Activated CD8-positive, alpha-beta memory T cell treated with anti-CD3 and anti-CD28 coated beads, Interleukin-2, amount 10 ng/mL, durations not matched to agents 7 days and 5 days (primary cell): ENCODE measurements at places on chromosomes 2 and 18. TPM values are rescaled to one million over a fixed set of nuclear protein-coding genes. Genes with fewer than 3 reads are reported as not detected.
A peak's percentile ranks its signal among the peaks of the same experiment; 100 is the strongest.

DYNAP gene
- not detected for total RNA-seq

KLHL41 gene
- total RNA-seq: not detected

TTC27 gene
- 17.0 TPM for total RNA-seq

SEC11C gene
- total RNA-seq: 57.9 TPM

FOXD4L1 gene
- total RNA-seq: 0.23 TPM

ALPP gene
- total RNA-seq: not detected

USP34 gene
- total RNA-seq: 93.7 TPM

GALNT14 gene
- total RNA-seq: 0.42 TPM

DNA sequence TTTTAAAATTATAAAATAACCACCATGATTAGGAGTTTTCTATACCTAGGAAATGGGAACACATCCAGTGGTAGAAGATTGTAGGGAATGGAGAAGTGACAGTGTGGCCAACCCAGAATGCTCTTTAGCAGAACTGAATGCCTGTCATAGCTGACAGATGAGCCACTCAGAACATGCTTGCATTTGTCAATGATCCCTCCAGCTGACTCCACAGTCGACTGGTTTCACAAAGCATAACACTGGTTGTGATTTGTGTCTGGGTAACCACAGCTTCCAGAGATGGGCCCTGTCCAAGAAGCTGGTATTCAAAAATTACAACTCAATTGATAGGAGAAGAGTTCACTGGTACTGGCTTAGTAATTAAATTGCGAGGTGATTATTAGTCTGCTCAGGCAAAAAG lies 9.0 kb upstream of the CTIF start:
- H3K36me3 ChIP-seq: no peaks in the 10 kb centered on the region
- no peak for DNase-seq

- peaks cover 9% of the 10 kb centered on the region for H3K27me3 ChIP-seq
- H3K36me3 ChIP-seq: no peaks in the 10 kb centered on the region
- H3K4me3 ChIP-seq: no peak overlapping the region
- no peaks in the 10 kb centered on the region for H3K4me1 ChIP-seq
- H3K27ac ChIP-seq: no peak overlapping the region
Observed at GRCh38 chr18:59056706-59057492, 82.8 kb upstream of the SEC11C start.

DNA sequence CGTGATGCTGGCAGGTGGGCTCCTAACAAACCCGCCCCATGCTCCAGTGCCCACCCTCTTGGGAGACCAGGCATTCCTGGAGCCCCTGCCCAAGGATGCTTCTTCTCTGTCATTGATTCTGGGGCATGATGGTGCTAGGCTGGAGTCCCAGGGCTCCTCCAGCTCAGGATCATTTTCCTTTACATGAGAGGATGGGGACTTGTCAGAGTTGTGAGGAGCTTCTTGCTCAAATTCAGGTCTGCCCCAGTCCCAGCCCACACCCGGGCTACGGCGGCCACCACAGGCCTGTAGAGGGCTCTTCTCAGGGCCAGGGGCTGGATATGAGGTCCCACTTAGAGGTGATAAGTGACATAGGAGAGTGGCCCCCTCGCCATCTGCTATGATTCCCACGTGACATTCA lies 141.1 kb upstream of the COPS8 start:
- H3K36me3 ChIP-seq: no peaks in the 10 kb centered on the region
- peaks cover 2% of the 10 kb centered on the region for H3K27me3 ChIP-seq
- H3K4me1 ChIP-seq: peaks cover 4% of the 10 kb centered on the region
- no peak overlapping the region for H3K4me3 ChIP-seq

GRCh38 chr2:24930768-24931167 lies 10.7 kb upstream of the ADCY3 start:
- peaks cover 10% of the 10 kb centered on the region for H3K4me1 ChIP-seq
- no peaks in the 10 kb centered on the region for H3K36me3 ChIP-seq
- H3K27me3 ChIP-seq: peaks cover 3% of the 10 kb centered on the region
- DNase-seq: peak; percentile 66
- peak overlapping the region; percentile 42 for H3K27ac ChIP-seq

DNA sequence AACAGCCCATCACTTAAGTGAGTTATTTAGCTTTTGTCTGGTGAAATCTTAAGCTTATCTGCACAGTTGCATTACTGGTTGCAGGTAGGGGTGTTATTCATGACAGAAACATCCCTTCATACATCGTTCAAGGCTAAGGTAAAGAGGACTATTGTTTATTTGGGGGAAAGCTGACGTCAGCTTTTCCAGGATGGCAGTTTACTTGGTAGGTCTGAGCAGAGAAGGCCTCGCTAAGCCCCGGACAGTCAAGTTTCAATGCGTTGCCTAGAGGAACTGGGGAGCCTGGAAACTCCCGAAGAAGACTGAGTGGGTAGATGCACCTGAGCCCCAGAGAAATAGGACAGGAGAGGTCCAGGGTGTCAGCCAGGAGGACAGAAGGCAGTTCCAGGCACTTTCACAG lies 2.2 kb downstream of the RNU4ATAC start:
- H3K4me1 ChIP-seq: peaks cover 52% of the 10 kb centered on the region
- H3K27me3 ChIP-seq: no peaks in the 10 kb centered on the region
- no peak for DNase-seq
- H3K36me3 ChIP-seq: peaks cover 12% of the 10 kb centered on the region
- no peak overlapping the region for H3K27ac ChIP-seq

GRCh38 chr2:98188351-98189046 lies 101.5 kb downstream of the VWA3B start:
- H3K4me3 ChIP-seq: no peak overlapping the region
- H3K27me3 ChIP-seq: peaks cover 12% of the 10 kb centered on the region
- no peaks in the 10 kb centered on the region for H3K36me3 ChIP-seq
- H3K4me1 ChIP-seq: no peaks in the 10 kb centered on the region
- no peak overlapping the region for H3K27ac ChIP-seq

GRCh38 chr2:147683380-147683779 lies 161.4 kb upstream of the ACVR2A start:
- H3K27ac ChIP-seq: no peak overlapping the region
- DNase-seq: no peak
- no peaks in the 10 kb centered on the region for H3K4me1 ChIP-seq
- no peaks in the 10 kb centered on the region for H3K36me3 ChIP-seq

GRCh38 chr2:20186078-20186854 lies 38.7 kb downstream of the SDC1 start:
- H3K4me3 ChIP-seq: no peak overlapping the region
- H3K4me1 ChIP-seq: no peaks in the 10 kb centered on the region
- peaks cover 3% of the 10 kb centered on the region for H3K27me3 ChIP-seq
- DNase-seq: no peak
- H3K27ac ChIP-seq: no peak overlapping the region

DNA sequence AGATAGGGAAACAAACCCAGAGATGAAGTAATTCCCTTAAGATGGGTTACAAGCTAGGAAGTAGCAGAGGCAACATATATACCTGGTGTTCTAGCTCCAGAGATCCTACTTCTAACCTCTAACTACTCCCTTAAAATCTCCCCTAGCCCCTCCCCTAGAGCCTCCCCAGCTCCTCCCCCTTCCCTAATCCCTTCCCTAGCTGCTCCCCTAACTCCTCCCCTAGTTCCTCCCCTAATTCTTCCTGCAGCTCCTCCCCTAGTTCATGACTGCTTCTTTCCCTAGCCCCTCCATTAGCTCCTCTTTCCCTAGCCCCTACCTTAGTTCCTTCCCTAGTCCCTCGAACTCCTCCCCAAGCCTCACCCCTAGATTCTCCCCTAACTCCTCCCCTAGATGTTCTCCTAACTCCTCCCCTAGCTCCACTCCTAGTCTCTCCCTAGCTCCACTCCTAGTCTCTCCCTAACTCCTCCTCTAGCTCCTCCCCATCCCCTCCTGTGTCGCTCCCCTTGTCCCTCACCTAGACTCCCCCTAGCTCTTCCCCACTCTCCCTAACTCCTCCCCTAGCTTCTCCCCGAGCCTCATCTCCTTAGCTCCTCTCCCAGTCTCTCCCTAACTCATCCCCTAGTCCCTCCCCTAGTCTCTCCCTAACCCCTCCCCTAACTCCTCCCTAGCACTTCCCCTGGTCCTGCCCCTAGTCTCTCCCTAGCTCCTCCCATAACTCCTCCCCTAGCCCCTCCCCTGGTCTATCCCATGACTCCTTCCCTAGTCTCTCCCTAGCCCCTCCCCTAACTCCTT lies 108.9 kb downstream of the CD226 start:
- H3K4me3 ChIP-seq: no peak overlapping the region
- no peak overlapping the region for H3K27ac ChIP-seq
- peaks cover 12% of the 10 kb centered on the region for H3K36me3 ChIP-seq
- no peak for DNase-seq

- H3K4me3 ChIP-seq: no peak overlapping the region
- no peak overlapping the region for H3K27ac ChIP-seq
- no peaks in the 10 kb centered on the region for H3K4me1 ChIP-seq
- H3K27me3 ChIP-seq: no peaks in the 10 kb centered on the region
- DNase-seq: no peak
- no peaks in the 10 kb centered on the region for H3K36me3 ChIP-seq
Observed at GRCh38 chr2:2660789-2661355, 329.8 kb upstream of the MYT1L start.

DNA sequence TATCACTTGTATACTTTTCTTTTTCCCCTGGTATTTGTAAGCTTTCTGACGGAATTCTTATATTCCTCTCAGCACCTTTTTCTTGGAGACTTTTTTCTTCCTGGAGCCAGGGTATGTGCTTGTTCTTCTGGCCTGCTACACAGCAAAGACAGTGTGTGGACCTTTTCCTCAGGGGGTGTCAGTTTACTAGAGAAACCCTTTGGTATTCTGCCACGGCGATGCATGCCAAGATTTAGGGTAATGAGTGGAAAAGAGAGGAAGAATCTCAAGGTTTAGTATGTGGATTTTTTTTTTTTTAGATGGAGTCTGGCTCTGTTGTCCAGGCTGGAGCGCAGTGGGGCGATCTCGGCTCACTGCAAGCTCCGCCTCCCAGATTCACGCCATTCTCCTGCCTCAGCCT lies 152.2 kb downstream of the PHLPP1 start:
- H3K27ac ChIP-seq: no peak overlapping the region
- H3K36me3 ChIP-seq: peaks cover 10% of the 10 kb centered on the region
- no peak for DNase-seq
- H3K4me3 ChIP-seq: no peak overlapping the region
- H3K4me1 ChIP-seq: peaks cover 24% of the 10 kb centered on the region

- peak; percentile 46 for DNase-seq
- peaks cover 23% of the 10 kb centered on the region for H3K36me3 ChIP-seq
- H3K4me3 ChIP-seq: no peak overlapping the region
- no peaks in the 10 kb centered on the region for H3K27me3 ChIP-seq
- peak overlapping the region; percentile 9 for H3K27ac ChIP-seq
Observed at GRCh38 chr2:143284087-143284675, 155.0 kb downstream of the ARHGAP15 start.

DNA sequence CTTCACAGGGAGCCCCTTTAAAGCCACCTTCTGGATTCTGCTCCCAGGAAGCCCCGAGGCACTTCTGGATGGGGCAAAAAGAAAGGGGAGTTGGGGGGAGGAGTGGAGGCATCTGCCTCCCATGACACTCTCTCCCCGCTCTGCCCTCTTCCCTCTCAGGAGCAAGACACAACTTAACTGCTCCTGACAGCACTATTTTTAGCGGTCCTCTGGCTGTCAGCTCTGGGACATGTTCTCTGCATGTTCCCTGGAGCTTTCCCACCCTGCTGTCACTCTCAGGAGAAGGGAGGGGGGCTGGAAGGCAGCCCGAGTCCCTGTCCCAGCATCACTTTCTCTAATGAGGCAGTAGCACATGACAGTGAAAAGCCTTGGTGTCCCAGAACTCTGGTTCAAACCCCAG lies 32.3 kb downstream of the PLB1 start:
- H3K27me3 ChIP-seq: peaks cover 29% of the 10 kb centered on the region
- peaks cover 24% of the 10 kb centered on the region for H3K4me1 ChIP-seq
- no peak overlapping the region for H3K4me3 ChIP-seq
- no peak overlapping the region for H3K27ac ChIP-seq
- H3K36me3 ChIP-seq: no peaks in the 10 kb centered on the region
- no peak for DNase-seq
